ENCODE measurements at places on chromosomes 13 and 19.
A peak's percentile ranks its signal among the peaks of the same experiment; 100 is the strongest.

DNA sequence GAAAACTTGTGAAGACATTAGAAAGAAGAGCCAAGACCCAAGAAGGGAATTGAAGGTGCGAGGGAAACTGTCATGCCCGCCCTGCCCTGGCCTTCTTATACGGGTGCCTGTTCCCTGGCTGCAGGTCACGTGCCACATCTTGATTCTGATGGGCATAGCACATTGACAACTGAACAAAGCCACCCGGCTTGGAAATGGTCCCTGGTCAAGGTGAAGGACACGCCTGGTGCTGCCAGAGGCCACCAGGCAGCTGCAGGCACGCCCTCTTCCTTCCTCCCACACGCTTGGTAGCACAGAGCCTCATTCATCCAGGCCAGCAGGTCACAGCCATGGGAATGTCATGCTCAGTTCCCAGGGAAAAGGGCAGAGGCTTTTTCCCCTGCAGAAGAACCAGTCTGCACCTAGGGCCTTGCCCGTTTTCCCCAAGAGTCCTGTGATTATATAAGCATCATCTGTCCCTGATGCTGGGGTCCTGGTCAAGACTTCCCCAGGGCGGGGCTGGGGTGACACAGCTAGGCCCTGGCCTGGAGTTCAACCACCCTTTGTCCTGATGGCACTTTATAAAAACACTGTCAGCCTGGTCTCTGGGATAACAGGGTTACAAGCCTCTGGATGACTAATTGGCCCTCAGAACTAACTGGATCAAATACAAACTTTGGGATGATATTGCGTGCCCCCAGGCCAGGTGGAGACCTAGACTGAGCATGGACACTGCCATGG, 56.0 kb downstream of the CDADC1 start:
- no peak for DNase-seq

- DNase-seq: no peak
Measured at GRCh38 chr13:76992548-76993001, 694 bp downstream of the CLN5 start.

- no peak for DNase-seq
Measured at GRCh38 chr19:50562329-50562728, 5.9 kb downstream of the LRRC4B start.

- DNase-seq: no peak
Measured at GRCh38 chr13:25501231-25501630, 129.5 kb downstream of the ATP8A2 start.

DNA sequence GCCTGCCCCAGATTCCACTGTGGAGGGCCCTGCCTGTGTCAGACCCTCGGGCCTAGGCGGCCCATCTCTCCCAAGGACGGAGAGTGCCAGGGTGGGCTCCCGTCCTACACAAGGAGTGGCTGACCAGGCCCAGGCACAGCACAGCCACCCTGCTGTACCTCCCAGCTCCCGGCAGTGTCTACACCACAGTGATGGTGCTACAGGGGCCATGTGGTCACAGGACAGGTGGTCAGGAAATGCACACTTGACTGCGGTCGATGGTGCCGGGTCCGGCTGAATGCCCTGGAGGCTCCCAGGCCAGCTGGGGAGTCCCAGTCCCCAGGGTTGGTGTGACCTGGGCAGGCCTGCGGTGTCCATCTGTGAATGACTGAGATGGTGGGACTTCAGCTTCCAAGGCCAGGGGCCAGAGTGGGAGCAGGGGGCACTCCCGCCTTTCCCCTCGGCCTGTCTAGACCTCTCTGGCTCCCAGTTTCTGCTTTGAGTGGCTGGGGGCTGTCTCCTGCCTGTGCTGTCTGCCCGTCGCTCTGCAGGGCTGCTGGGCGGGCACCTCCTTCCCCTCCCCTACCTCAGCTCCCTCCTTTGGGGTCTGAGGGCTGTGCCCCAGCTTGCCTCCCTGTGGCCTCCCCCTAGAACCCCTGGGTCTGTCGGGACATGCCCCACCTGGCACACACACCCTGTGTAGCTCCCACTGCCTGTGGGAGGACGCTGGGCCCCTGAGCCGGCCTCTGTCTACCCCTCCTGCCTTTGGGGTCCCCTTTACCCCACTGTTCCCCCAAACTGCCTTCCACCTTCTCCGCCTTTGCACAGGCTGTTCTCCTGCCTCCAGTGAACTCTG, 12.5 kb downstream of the DDA1 start:
- DNase-seq: no peak

- peak; percentile 0 for DNase-seq
Measured at GRCh38 chr13:29847501-29847983, 2.9 kb downstream of the UBL3 start.

DNA sequence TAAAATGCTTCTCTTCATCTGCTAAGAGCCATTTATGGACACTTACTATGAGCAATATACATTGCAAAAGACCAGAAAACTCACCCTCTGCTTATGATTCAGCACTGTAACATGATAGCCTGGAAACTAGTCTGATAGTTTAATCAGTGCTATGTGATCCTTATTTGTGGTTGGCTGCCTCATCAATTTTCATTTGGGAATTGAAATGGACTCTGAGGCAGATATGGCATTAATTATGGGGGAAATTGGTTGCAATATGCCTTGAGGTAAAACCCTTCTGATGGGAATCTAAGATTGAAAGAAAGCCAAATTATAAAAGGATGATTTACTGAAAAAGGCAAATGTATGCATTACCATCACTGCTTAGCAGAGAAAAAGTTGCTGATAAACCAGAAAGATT, 33.5 kb downstream of the FAM216B start:
- DNase-seq: no peak

- DNase-seq: no peak
Measured at GRCh38 chr13:47397739-47398138, 500.9 kb upstream of the HTR2A start.

- DNase-seq: peak; percentile 21
Measured at GRCh38 chr13:27450921-27451471, 632 bp upstream of the MTIF3 start.

DNA sequence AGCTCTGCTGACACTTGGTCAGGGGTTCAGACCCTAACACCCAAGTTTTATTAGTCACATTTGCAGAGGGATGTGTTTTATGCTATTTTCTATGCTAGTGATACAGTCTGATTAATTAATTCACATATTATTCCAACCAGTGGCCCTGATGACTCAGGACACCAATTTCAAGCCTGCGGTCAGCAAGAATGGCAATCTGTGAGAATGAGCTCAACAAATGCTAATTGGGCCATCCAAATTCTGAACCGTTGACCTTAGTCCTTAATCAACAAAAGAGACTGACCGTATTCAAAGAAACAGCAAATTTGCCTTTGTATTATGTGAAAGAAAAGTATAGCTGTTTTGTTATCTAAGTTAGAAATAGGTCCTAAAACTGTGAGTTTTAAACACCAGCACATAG, 9.6 kb upstream of the KL start:
- DNase-seq: no peak

DNA sequence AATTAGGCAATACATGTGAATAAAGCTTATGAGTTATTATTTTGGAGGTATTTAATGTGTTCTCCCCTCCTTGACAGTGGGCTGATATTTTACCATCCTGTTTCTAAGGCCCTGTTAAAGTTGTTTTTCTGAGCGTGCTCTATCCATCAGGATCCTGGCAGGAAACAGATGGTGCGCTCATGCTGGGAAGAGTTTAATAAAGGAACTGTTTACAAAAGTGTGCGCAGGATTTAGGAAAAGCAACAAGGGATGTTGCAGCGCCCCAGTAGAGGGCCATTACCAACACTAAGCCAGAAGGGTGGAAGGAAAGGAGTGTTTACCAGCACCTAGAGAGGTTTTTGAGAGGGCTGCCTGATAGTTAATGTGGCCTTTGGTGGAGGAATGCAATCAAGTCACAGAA, 374.5 kb downstream of the KCNRG start:
- no peak for DNase-seq

DNA sequence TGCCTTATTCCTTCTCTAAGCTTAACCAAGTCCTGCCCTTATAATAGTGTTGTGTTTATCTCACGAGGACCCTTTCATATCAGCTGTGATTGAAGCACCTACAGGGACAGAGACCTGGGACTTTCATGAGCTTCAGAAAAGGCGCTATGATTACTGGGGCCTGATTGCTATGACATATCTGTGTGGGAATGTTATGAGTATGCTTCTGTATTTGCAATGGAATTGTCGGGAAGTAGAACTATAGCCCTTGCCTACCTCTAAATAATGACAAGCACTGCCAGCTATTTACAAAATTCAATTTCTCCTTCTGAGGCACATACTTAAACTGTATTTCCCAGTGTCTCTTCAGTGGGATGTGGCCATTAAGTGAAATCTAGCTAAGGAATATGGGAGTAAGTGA, 191.5 kb downstream of the LHFPL6 start:
- no peak for DNase-seq

DNA sequence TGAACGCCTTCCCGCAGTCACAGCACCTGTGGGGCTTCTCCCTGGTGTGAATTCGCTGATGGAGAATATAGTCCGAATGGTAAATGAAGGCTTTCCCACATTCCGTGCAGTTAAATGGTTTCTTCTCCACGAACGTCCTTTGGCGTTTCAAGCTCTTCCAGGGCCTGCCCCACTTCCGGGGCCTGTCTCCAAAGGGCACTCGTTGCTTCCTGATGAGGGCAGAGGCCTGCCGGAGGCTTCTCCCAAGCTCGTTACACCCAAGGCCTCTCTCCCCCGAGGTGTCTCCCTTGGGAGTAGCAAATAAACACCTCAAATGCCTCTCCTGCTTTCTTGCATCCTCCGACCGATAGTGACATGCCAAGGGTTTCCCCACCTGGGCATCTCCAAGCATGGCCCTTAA, 34.3 kb downstream of the ZNF473 start:
- no peak for DNase-seq

- no peak for DNase-seq
Measured at GRCh38 chr13:110392510-110393240, 85.6 kb downstream of the COL4A2 start.

DNA sequence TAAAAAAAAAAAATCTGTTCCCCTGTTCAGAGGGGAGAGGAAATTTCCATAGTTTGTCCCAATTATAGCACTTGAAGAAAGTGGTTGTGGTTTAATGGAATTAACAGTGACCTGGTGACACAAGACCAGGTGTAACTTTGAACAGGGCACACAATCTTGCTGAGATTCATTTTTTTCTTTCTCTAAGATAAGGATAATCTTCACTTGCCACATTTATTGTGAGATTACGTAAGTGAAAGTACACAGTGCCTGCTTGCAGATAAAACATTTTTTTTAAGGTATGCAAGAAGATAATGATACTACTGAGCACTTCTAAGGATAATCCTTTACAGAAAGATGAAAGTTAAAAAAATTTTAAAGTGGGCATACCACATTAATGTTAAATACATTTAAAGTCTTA, 448.1 kb downstream of the DIAPH3 start:
- no peak for DNase-seq

GRCh38 chr13:39586151-39586550, 16.8 kb downstream of the LHFPL6 start:
- DNase-seq: no peak

Data from bone marrow (tissue), 2 donors.